Activated gamma-delta T cell (primary cell): ENCODE measurements at places on chromosomes 11 and 22.

GRCh38 chr22:25091458-25091857, 108.2 kb upstream of the CRYBB3 start:
- no peak for DNase-seq

- no peak for DNase-seq
Observed at GRCh38 chr22:20979940-20980453, 2.1 kb upstream of the LZTR1 start.

DNA sequence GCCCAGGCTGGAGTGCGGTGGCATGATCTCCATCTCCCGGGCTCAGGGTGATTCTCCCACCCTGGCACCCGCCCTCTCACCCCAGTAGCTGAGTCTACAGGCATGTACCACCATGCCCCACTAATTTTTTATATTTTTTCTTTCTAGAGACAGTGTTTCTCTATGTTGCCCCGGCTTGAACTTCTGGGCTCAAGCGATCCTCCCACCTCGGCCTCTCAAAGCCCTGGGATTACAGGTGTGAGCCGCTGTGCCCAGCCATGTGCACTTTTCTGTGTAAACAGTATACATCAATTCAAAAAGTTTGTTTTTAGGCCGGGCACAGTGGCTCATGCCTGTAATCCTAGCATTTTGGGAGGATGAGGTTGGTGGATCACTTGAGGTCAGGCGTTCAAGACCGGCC, 14.7 kb downstream of the GRIK4 start:
- no peak for DNase-seq

DNA sequence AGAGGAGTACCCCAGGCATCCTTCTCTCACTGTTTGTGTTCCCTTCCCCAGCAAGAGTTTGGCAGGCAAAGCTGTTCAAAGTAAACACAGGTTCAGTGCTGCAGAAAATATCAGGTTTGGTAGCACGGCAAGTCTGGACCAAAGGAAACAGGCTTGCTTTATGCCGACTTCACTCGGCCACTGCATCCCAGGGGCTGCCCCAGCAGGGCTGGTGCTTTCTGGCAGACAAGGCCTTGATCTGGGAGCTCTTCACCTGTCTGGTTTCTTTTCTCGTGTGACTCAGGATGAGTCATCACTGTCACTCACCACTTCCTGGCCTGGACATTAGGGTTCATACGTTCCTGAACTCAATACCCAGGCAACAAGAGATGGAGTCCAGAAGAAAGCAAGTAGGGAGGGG, 52.6 kb upstream of the NAV2 start:
- no peak for DNase-seq

GRCh38 chr11:62880803-62881578, at the start of gene SLC3A2:
Gene SLC3A2 (plus strand): TSS chr11:62880896. CDS start chr11:62881024, 128 bp downstream.
- peak; percentile 81 for DNase-seq
